Stimulated activated CD8-positive, alpha-beta memory T cell treated with anti-CD3 and anti-CD28 coated beads, Interleukin-7, amount 100 ng/mL, for 4 hours (primary cell): ENCODE measurements at places on chromosomes 2 and 18.

- no peak for DNase-seq
Observed at GRCh38 chr18:58205443-58206160, 161.6 kb downstream of the NEDD4L start.

GRCh38 chr18:14935210-14935609 lies 187.2 kb downstream of the ANKRD30B start:
- no peak for DNase-seq

GRCh38 chr18:79590191-79591031 lies 89.2 kb upstream of the CTDP1 start:
- DNase-seq: no peak

- no peak for DNase-seq
Observed at GRCh38 chr2:124180635-124181034, 155.5 kb downstream of the CNTNAP5 start.

DNA sequence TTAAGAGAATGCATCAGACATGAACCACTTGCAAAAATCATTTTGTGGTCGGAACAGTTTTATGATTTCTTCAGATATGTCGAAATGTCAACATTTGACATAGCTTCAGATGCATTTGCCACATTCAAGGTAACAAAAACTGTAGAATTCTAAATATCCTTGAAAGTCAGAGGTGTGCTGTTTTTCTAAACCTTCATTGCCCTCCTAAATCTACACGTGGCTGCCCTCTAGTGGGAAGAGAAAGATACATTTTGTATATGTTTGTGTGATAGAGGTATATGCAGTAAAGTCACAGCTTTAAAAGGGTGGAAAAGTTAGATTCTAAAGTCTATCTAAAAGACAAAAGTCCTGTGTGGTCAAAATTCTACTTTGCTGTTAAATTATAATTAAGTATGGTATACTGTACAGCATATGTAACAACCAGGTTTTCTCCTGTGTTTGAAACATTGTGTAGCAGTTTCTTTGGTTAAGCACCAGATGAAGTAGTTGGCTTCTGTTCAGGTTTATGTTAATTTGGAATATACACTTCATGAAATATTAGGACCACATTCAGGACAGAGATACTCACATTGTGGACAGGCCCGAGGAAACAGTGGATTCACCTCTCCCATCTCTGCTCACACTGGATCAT lies 65.9 kb upstream of the ITM2C start:
- DNase-seq: no peak
